Activated T-cell treated with anti-CD3 and anti-CD28 coated beads, Interleukin-2, amount 50 U/mL, for 4 hours (primary cell): ENCODE measurements at places on chromosomes 1 and 21. TPM values are rescaled to one million over a fixed set of nuclear protein-coding genes. Genes with fewer than 3 reads are reported as not detected.

TIAM1 gene
- total RNA-seq, result 103 TPM

MAP7D1 gene
- total RNA-seq, result 164 TPM

RUNX1 gene
- total RNA-seq, result 91.6 TPM

UMODL1 gene
- not detected for total RNA-seq

NPR1 gene
- 0.26 TPM for total RNA-seq

- DNase-seq, result no peak
Measured at GRCh38 chr1:114008480-114008941, 29.2 kb downstream of the OLFML3 start.

- DNase-seq, result no peak
Measured at GRCh38 chr1:233094691-233095090, 144.3 kb downstream of the NTPCR start.

DNA sequence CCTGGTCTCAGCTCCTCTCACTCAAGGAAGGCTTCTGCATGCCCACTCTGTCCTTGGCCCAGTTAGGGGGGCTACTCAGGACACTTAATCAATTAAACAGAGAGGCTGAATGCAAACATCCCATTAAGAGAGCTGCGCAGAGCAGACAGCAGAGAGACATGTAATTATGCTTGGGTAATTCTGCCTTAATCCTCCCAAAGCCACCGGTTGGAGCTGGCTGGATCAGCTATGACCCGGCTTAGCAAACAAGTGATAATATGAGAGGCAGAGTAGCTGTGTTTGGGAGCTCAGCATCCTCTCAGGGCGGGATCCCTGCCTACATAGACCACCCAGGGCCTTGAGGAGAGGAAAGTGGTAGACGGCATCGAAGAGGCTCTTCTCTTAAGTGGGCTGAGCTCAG is 183.2 kb downstream of the GRIK3 start:
- DNase-seq, result no peak

- no peak for DNase-seq
Measured at GRCh38 chr21:36010801-36011200, 49.5 kb downstream of the SETD4 start.

DNA sequence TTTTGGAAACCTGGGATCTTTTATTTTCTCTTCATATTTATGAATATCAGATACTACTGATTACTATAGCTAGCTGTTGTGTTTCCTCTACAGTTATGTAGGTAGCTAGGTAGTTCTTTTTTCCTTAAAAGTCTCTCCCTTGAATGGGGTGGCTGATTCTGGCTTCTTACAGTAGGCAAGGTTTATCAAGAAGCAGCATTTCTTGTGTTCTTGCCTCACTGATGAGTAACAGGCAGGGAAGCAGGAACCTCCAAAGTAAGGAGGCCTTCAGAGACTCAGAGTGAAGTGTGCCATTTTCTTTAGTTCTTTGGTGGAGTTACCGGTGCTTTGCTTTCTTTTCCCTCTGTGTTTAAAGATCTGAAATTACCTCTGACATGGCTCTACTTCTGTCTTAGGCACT is 56.0 kb downstream of the ZMYM4 start:
- DNase-seq, result no peak

GRCh38 chr1:224498574-224499170 is 64.1 kb upstream of the WDR26 start:
- DNase-seq, result no peak

DNA sequence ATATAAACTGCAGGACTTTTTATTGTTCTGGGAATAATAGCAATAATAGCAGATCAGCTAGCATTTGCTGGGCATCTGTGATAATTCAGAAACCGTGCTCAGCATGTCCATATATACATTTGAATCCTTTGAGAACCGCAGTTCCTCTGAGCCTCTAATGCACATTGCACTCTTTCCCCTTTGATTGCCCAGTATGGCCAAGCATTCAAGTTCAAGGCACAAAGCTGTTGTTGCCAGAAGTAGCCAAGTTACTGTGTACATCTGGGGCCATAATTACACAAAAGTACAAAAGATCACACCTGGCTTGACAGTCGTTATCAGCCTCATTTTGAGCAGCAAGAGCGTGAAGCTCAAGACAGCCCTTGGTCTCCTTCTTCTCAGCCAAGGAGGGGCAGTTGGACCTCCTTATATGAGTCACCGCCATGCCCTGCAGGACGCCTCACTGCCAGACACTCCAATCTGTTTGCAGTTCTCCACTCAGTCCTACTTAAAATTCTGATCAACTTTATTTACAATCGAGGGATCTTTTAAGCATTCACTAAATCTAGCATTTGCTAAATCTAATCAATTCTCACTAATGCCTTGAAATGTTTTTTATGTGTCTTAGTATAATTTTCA is 216.0 kb downstream of the SLC35F3 start:
- no peak for DNase-seq

- peak; percentile 6 for DNase-seq
Measured at GRCh38 chr1:94061513-94062443, 59.2 kb downstream of the ABCA4 start.

DNA sequence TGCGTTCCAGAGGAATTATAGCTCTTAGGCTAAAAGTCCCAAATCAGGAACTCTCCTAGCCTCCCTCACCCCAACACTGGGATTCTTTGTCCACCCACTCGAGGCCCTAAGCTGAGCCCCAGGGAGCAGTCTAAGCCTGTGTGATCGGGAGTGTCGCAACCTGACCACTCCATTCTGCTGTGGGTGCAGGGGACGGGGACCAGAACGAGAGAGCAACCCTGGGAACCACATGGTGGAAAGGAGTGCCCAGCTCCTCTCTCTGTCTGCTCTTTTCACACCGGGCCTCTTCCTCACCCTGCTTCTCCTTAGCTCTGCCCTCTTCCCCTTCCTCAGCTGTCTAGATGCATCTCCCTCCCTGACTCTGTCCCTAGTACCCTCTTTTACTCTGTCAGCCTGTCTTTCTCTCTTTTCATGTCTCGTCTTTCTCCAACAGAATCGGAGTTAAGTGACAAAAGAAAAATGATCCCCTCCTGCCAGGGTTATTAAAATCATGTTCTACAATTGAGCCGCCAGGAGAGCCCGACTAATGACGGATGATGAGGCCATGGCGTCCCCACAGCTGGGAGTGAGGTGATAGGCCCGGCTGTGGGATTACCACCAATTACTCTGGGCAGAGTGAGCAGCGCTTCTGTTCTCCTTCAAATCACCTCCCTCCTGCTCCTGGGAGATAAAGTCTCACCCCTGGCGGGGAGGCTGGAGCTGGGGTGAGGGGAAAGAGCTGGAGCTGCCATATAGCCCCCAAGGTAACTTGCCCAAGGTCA is 34.5 kb upstream of the CSF3R start:
- DNase-seq, result no peak

GRCh38 chr1:218804014-218804785 is 369.5 kb upstream of the LYPLAL1 start:
- no peak for DNase-seq

DNA sequence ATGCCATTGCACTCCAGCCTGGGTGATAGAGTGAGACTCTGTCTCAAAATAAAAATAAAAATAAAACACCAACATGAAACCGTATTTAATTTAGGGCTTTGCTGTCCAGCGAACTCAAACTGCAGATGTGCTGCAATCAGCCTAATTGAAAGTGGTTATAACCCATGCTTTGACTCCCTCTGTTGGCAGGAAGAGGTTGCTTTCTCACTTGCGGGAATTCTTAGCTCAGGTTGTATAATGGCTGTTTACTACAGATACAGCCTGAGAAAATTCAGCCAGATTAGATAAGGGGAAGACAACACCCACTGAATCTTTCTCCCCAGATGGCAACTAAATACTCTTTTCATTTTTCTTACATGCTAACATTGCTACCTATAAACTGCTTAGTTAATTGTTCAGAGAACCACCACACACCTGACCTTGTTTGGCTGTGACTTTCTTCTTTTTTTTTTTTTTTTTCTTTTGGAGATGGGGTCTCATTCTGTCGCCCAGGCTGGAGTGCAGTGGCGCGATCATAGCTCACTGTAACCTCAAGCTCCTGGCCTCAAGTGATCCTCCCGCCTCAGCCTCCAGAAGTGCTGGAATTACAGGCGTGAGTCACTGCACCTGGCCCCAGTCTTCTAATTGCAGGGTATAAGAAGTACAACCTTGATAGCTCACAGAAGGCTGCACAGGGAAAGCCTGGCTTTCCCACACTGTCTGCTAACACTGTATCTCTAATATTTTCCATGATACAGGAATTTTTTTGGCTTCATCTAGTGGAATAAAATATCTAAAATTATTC is 34.6 kb downstream of the DNTTIP2 start:
- DNase-seq, result peak; percentile 9

DNA sequence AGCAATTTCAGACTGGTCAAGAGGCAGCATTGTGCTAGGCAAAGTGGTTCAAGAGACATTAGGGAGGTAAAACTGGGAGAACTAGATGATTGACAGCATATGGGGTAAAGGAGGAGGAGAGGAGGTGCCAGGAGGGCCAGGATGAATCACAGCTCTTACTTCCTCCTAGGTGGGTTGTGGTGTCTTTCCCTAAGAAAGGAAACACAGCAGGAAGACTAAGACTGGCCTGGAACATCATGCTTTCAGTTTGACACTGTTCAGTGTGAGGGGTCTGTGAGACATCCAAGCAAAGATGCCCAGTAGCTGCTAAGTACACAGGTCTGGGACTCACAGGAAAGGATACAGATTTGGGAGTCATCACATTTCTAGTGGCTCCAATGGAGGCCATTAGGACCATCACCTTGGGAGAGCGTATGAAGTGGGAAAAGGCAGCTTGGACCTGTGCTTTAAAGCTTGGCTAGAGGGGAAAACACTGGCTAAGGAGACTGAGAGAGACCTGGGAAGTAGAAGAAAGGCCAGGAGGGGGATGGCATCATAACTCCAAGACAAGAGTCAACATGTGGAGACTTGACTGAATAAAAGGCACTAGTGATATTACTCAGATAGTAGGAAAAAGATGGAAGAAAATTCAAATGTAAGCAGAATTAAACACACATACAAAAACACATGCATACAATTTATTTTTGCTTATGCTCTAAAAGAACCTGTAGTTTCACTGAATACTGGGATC is 17.3 kb downstream of the CD58 start:
- DNase-seq, result no peak

GRCh38 chr1:33256471-33257206 is at the start of gene ZNF362:
Gene ZNF362, plus strand, starts transcription at chr1:33256492. Its CDS starts 14,083 bp downstream, at chr1:33270575.
- peak; percentile 66 for DNase-seq

DNA sequence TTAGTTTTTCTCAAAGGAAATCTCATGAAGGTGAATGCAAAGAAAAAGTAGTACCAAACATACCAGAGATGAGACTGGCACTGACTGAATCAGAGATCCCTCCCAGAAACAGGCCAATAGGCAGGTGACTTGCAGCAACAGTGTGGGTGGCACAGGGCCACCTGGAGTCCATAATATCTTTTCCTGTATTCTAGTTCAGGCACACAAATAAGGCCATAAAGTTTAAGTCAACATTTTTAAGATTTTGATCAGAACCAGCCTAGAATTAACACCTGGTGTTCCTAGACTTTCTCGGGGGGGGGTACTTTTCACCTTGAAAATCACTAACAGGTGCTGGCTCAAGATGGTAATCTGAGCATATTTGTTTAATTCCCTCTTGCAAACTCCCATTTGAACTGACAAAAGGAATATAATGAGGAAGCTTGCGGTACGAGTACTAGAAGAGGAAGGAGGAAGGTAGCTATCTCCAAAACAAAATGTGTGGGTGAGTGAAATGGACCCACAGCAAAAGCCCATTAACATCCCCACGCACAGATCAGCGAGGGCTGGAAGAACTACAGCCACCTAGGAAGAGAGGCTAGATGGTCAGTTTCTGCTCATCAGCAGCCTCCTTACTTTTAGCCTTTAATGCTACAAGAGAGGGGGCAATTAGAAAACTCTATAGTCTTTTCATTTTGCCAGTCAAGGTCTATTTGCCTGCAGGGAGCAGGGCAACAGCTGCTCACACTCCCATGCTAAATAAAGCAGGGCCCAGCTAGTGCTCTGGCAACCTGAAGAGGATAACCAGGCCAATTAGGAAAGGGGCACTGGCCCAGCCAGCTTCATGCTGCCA is 18.9 kb downstream of the SDE2 start:
- no peak for DNase-seq

DNA sequence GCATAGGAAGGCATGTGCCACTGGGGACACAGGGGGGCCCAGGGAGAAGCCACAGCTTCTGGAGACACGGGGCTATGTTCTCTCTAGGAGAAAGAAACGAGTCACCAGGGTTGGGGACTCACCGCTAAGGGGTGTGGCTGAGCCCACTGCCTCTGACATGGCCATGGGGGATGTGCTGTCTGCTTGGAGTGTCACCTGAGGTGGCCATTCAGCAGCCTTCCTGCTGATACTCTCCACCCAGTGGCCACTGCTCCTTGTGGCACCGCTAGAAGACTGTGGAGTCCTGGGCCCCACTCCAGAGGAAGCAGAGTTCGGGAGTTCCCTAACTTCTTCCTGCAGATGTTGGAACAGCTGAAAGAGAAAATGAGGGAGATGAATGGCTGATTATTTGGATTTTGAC is 91.2 kb upstream of the SLC45A1 start:
- no peak for DNase-seq

DNA sequence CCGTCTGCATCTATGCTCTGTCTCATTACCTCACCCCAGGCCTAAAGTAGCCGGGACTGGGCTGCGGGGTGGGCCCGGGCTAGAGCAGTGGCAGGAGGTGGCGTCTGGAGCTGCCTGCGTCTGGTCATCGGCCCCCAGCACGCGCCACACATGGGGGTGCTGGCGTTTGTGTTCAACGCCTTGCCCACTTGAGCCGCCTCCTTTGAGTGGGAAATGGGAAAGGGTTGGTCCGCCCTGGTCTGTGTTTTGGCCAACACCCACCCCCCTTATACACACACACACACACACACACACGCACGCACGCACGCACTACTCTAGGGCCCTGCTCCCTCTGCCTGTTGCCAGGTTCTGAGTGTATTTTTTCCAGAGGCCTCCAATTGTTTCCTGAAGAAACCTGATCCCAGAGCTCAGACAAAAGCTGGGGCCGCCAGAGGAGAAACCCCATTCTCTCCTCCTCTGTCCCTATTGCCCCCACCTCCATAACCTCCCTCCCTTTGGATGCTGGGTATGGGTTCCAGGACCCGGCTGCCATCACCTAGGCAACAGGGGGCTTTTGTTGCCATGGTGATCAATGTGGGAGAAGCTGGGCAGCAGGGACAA is 10.1 kb downstream of the VANGL2 start:
- no peak for DNase-seq

DNA sequence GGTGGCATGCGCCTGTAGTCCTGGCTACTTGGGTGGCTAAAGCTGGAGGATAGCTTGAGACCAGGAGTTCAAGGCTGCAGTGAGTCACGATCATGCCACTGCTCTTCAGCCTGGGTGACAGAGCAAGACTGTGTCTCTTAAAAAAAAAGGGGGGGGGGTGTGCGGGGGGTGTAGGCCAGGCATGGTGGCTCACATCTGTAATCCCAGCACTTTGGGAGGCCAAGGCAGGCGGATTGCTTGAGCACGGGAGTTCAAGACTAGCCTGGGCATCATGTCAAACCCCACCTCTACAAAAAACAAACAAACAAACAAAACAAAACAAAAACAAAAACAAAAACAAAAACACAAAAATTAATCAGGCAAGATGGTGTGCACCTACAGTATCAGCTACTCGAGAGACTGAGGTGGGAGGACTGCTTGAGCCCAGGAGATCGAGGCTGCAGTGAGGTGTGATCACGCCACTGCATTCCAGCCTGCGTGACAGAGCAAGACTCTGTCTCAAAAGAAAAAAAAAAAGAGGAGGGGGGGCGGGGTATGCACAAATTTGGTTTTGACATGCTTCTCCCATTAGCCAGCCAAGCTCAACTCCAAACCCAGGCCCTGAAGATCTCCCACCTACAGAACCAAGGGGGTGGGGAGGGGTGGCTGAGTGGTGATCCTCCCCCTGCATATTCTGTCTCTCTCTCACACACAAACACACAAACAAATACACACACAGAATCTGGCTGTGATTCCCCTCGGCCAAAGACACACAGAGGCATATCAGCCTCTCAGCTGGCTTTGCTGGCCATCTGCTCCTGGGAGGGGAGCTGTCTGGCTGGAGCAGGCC is 3.1 kb downstream of the PTAFR start:
- DNase-seq, result no peak

GRCh38 chr1:170734412-170735175 is 70.7 kb downstream of the PRRX1 start:
- DNase-seq, result no peak
